ENCODE measurements at places on chromosomes 7 and 10.
A peak's percentile ranks its signal among the peaks of the same experiment; 100 is the strongest.

DNA sequence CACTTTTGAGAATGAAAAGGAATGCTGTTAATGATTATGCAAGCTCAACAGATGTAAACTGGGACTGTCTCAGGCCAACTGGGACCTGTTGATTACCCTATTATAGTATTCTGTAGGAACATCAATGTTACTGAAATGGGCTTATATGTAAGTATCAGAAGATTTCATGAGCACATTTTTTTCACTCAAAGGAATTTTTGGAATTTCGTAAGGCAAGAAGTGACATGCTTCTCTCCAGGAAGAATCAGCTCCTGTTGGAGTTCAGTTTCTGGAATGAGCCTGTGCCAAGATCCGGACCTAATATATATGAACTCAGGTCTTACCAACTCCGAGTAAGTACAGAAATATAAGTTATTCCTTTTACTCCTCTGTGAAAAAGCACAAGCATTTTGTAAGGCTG, 19.2 kb downstream of the NIPSNAP2 start:
- H3K4me3 ChIP-seq = no peak overlapping the region
- H3K27me3 ChIP-seq = no peaks in the 10 kb centered on the region
- H3K36me3 ChIP-seq = peaks cover 2% of the 10 kb centered on the region
- H3K4me1 ChIP-seq = no peaks in the 10 kb centered on the region
- H3K27ac ChIP-seq = no peak overlapping the region

DNA sequence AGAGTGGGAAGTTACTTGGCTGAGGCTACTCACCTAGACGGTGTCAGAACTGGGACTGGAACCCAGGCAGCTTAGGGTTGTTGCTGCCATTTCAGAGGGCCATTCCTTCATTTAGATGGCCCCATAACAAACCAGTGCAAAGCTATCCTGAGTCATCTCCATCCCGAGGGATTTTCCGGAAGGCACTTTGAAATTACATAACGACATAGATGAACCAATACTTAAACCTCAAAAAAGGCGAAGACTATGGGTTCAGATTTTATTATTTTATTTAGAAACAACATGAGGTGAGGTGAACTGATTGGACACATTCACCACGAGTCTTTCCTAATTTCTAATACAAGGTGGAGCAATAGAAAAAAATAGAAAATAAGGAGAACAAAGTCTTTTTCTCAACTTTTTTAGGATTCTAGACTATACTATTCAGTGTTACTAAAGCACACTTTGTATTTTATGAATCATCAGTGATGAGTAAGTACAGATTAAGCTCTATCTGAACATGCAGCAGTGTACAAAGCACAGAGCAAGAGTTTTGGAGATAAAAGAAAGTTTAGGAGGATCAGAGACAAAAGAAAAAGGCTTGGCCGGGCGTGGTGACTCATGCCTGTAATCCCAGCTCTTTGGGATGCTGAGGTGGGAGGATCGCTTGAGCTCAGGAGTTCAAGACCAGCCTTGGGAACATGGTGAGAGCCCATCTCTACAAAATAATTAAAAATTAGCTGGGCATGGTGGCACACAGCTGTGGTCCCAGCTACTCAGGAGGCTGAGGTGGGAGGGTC, 79.5 kb upstream of the SVIL start:
- no peak overlapping the region for H3K4me3 ChIP-seq
- no peak for DNase-seq
- no peak overlapping the region for H3K27ac ChIP-seq
- H3K27me3 ChIP-seq = no peaks in the 10 kb centered on the region
- H3K4me1 ChIP-seq = 0 out of 2 replicates have a peak, but pooled peaks cover 5% of the 10 kb centered on the region
- H3K36me3 ChIP-seq = no peaks in the 10 kb centered on the region

DNA sequence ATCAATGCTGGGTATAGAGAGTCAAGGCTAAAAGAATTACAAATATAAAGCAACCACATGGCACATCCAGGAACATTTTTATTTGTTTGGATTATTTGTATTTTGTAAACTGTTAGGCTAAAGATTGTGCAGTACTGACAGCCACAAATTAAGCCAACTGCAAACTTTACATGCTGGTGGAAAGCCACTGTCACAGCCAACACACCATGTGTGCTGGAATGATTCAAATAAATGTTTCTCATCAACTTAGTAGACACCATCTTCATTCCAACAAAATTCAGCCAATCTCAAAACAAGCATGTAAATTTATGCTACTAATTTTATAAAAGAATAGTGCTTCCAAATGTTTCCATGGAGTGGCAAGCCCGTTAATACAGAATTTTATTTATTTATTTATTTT, 211.8 kb downstream of the ELMO1 start:
- no peak overlapping the region for H3K4me3 ChIP-seq
- H3K36me3 ChIP-seq = no peaks in the 10 kb centered on the region
- H3K27me3 ChIP-seq = no peaks in the 10 kb centered on the region
- DNase-seq = no peak

DNA sequence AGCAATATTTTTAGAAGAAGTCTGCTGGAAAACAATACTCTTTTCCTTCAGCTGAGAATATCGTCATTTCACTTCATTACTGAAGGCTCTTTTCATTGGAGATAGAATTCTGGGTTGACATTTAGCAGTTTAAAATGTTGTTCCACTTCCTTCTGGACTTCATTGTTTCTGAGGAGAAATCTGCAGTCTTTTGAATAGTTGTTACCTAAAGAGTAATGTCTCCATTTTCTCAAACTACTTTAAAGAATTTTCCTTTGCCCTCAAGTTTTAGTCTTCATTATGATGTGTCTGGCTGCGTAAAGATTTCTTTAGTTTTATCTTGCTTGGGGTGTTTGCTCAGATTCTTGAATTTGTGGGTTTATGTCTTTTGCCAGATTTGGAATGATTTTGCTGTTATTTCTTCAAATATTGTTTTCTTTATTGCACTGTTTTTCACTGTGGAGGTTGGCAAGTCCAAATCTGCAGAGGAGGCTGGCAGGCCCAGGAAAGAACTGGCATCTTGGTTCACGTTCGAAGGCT, 136.3 kb downstream of the DNAJB6 start:
- no peak overlapping the region for H3K27ac ChIP-seq
- H3K36me3 ChIP-seq = no peaks in the 10 kb centered on the region
- H3K4me3 ChIP-seq = no peak overlapping the region
- DNase-seq = no peak
- H3K27me3 ChIP-seq = no peaks in the 10 kb centered on the region

DNA sequence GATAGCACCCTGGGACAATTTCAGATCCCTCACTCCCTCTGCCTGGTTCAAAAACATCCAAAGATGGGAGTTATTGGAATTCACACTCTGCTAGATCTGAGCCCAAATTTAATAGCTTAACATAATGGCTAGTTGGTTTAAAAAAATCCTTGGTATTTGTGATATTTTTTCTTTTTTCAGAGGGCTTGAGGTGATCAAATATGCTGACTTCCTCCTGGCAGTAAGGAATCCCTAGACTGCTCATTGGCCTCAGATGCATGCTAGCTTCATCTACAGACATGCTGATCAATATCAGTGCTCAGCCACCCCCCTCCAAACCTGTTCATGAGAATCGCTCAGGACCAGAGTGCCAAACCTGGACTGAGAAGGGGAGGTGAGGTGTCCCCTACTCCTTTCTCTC, 74.7 kb upstream of the PLPP4 start:
- no peak overlapping the region for H3K27ac ChIP-seq
- H3K36me3 ChIP-seq = no peaks in the 10 kb centered on the region
- no peak for DNase-seq
- no peaks in the 10 kb centered on the region for H3K27me3 ChIP-seq
- no peak overlapping the region for H3K4me3 ChIP-seq

DNA sequence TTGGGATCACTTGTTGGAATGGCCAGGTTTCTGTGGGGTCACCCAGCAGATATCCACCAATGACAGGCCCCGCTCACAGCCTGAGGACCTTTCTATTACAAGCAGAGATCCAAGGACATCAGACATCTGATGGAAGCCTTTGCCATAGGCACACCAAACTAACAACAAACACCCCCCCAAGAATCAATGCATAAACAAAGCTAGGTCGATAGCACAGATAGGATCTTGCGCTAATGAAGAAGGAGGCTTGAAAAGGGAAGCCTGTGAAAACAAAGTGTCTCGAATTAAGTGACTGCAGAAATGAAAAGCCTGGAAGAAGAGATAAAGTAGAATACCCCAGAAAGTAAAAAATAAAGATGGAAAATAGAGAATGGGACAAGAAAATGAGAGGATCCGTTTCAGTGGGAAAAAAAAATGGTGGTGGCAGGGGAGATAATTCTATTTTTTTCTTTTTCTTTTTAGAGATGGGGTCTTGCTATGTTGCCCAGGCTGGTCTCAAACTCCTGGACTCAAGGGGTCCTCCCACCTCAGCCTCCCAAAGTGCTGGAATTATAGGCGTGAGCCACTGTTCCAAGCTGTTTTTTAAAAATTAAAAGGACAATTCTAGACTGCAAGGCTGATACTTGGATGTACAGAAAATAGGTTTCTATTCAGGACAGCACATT, 26.3 kb upstream of the SMURF1 start:
- H3K27ac ChIP-seq = no peak overlapping the region
- no peaks in the 10 kb centered on the region for H3K4me1 ChIP-seq
- H3K27me3 ChIP-seq = no peaks in the 10 kb centered on the region
- H3K36me3 ChIP-seq = no peaks in the 10 kb centered on the region

GRCh38 chr7:33286501-33286900, 157.1 kb downstream of the BBS9 start:
- no peaks in the 10 kb centered on the region for H3K4me1 ChIP-seq
- H3K4me3 ChIP-seq = no peak overlapping the region
- no peak for DNase-seq
- H3K27ac ChIP-seq = no peak overlapping the region

DNA sequence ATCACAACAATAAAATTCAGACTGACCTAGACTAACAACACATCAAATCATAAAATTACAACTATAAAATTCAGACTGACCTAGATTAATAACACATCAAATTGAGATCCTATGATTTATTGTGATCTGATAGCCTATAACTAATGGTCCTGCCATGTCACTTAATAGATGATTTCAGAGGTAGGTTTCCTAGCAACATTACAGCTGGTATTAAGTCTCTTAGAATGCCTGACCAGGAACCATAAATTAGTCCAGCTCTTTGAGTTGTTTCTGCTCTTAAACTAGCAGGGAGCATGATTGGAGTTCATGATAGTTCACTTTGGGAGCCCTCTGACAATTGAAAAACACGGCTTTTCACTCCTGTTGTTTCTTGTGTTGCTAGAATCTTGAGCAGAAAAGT, 318.9 kb downstream of the BMPER start:
- H3K4me1 ChIP-seq = peaks cover 9% of the 10 kb centered on the region
- DNase-seq = no peak
- H3K36me3 ChIP-seq = no peaks in the 10 kb centered on the region
- no peak overlapping the region for H3K4me3 ChIP-seq

- no peaks in the 10 kb centered on the region for H3K36me3 ChIP-seq
- no peaks in the 10 kb centered on the region for H3K27me3 ChIP-seq
Observed at GRCh38 chr10:34420273-34420672, 394.8 kb downstream of the PARD3 start.

- no peaks in the 10 kb centered on the region for H3K4me1 ChIP-seq
- no peaks in the 10 kb centered on the region for H3K27me3 ChIP-seq
- H3K27ac ChIP-seq = no peak overlapping the region
- peak; percentile 79 for DNase-seq
- H3K4me3 ChIP-seq = no peak overlapping the region
Observed at GRCh38 chr10:68208424-68209042, 23.4 kb downstream of the ATOH7 start.

DNA sequence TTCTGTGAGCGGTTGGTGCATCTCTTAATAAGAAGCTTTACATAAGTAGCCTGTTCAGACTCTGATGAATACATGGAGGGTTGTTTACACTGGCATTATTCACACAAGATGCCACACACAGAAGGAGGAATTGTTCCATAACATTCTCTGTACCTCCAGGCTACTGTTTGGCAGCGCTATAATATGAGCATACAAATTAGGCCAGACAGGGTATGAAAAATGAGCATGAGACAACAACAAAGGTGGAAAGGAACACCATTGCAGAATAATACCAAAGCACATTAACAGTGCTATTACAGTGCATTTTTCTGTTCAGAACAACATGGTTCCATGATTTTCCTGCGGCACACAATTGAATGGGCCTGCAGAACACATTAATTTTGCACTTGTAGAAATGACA, 417.2 kb upstream of the C7orf33 start:
- DNase-seq = no peak
- H3K4me3 ChIP-seq = no peak overlapping the region
- no peak overlapping the region for H3K27ac ChIP-seq
- H3K27me3 ChIP-seq = peaks cover 1% of the 10 kb centered on the region
- no peaks in the 10 kb centered on the region for H3K36me3 ChIP-seq
- H3K4me1 ChIP-seq = no peaks in the 10 kb centered on the region

- DNase-seq = no peak
- no peak overlapping the region for H3K4me3 ChIP-seq
- no peaks in the 10 kb centered on the region for H3K27me3 ChIP-seq
- H3K36me3 ChIP-seq = no peaks in the 10 kb centered on the region
- no peak overlapping the region for H3K27ac ChIP-seq
Observed at GRCh38 chr10:76552091-76552873, 1085.3 kb downstream of the KCNMA1 start.

DNA sequence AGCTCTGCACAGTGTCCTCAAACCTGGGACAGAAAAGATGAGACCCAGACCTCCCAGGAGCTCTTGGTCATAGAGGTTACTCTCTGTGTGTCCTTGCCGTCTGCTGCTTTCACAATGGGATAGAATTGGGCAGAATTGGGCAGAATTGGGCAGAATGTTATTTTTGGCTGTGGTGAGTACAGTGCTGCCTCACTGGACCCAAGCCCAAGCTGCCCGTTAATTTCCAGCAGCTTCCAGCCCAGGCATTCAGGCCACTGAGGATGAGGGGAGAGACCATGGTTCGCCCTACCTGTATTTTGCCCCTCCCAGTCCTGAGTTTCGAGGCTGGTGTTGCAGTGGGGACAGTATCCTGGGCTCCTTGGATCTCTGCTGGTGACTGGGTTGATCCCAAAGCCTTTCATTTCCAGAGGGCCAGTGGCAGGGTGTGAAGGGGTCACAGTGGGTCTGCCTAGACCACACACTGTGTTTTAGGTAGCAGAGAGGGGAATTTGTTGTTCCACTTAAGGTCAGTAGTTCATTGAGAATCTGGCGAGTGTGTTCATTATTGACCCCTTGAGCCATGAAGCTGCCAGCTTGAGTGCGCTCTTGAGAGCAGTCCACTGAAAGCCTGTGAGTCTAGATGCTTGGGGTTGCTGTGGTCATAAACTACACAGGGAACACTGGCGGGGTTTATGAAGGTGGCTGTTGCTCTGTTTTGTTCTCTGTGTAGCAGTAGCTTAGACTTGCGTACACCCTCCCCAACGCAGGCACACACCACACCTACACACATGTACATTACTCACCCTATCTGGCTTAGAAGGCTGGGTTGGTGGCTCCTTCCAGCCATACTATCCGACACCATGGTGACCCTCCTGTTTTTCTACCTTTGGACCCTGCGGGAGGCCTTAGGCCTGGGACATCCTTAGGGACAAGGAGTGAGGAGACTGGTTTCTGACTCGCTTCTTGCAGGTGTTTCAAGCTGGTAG, 23.5 kb downstream of the NACAD start:
- no peaks in the 10 kb centered on the region for H3K4me1 ChIP-seq
- no peak overlapping the region for H3K27ac ChIP-seq
- DNase-seq = no peak

DNA sequence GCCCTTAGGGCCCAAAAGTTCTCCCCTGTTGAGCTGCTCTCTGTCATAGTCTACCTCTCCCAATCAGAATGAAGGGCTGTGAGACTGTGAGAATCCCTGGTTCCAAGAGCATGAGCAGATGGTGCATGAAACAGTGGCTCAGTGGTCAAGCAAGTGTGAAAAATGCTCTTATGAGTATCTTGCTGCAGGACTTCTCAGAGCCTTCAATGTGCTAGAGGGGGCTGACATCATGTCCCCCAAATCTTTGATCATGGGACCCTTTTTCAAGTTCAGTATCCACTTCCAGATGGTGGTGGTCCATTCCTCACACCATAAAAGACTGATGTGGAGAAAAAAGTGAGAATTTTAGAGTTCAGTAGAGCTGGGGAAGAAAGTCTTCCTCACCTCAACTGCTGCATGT, 265.3 kb upstream of the HABP2 start:
- H3K4me3 ChIP-seq = no peak overlapping the region
- H3K27ac ChIP-seq = no peak overlapping the region
- no peaks in the 10 kb centered on the region for H3K4me1 ChIP-seq
- no peaks in the 10 kb centered on the region for H3K27me3 ChIP-seq

All from H1 (cell line).